ENCODE measurements at places on chromosomes 4 and X.

- no peak for DNase-seq
Measured at GRCh38 chr4:132614682-132615081, 534.4 kb upstream of the PCDH10 start.

- DNase-seq: no peak
Measured at GRCh38 chr4:95077864-95078263, 320.1 kb downstream of the BMPR1B start.

- DNase-seq: no peak
Measured at GRCh38 chr4:93495346-93495745, 333.2 kb upstream of the ATOH1 start.

DNA sequence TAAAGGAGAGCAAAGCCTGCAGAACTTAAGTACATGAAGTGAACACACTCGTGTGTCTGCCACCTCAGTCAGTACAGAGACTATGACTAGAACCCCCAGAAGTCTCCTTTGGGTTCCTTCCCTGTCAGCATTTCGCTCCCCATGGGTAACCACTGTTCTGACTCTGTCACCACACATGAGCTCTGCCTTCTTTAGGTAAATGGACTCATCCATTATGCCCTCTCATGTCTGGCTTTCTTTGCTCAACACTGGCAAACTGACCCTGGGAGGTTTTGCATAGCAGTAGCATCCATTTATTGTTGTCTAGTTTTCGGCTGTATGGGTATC is 38.5 kb downstream of the TBC1D14 start:
- DNase-seq: no peak

- no peak for DNase-seq
Measured at GRCh38 chr4:176906709-176907108, 114.0 kb upstream of the VEGFC start.
